D721Med (cell line): ENCODE measurements at places on chromosomes 3 and 15.

GRCh38 chr3:189142527-189142926, 29.2 kb upstream of the TPRG1 start:
- no peak for DNase-seq

DNA sequence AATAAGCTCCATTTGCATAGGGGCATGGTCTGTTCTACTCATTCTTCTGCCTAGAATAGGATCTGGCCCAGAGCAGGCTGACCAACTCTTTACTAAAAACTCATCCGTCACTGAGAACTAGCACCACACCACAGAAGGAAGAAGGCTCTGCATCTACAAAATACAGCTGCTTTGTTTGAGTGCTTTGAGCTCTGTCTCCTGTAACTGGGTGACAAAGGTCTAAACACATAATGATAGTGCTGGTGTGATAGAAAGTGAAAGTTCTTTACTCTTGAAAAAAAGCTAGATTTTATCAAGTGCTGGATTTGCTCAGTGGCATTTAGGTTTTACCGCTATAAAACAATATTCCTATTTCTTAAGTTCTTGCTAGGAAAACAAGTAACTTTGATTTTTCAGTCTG, 140.7 kb downstream of the FHIT start:
- no peak for DNase-seq

- DNase-seq, result no peak
These were observed 214.5 kb downstream of the SLC9A9 start for GRCh38 chr3:143633816-143634215.

DNA sequence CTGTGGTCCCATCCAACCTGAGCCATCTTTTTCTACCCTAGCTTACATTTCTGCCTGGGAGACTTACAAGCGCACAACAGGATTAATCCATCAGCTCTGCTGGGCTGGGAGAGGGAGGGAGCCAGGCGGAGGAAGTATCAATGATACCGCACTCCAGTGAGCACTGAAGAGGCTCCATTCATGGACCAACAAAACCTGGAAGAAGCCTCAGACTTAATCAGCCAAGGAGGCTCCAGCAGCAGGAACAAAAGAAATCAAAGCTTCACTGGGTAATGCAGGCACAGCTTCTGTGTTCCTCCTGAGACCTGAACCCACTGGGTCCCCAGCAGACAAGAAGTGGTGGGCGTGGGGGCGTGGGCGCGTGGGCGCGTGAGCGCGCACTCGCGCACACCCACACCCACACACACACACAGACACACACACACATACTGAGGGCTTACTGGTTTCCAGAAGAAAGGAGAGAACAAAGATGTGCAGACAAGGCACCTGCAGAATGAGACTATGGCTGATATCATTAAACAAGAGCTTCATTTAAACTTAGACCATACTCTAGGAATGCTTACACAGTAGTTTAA, 87.0 kb upstream of the BOC start:
- no peak for DNase-seq

DNA sequence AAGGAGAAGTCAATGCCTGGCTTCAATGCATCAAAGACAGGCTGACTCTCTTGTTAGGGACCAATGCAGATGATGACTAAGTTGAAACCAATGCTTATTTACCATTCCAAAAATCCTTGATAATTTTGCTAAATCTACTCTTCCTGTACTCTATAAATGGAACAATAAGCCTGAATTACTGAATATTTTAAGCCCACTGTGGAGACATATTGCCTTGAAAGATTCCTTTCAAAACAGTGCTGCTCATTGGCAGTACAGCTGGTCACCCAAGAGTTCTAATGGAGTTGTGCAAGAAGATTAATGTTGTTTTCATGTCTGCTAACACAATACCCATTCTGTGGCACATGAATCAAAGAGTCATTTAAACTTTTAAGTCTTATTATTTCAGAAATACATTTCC, 181.0 kb upstream of the CBLB start:
- DNase-seq, result no peak

DNA sequence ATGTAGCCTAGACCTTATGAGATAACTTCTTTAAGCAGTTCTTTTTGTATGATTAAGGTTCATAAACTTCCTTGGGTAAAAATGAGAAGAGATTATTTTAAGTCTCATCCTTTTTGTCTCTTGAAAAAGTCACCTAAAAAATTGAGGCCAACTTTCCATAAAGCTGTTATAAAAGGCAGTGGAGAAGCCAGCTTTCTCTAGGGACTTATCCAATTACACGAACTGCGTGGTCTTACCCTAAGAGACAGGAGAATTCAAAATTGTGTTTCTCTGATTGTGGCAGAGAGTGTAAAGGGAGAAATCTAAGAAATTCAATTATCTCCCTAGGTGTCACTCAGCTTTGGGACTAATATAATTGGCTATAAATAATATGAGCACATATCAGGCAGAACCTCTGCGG, 262.0 kb downstream of the SHOX2 start:
- no peak for DNase-seq

- DNase-seq, result no peak
These were observed 12.6 kb downstream of the MELTF start for GRCh38 chr3:197017003-197017402.

GRCh38 chr3:15460891-15461531, 33.6 kb downstream of the EAF1 start:
- DNase-seq, result no peak

DNA sequence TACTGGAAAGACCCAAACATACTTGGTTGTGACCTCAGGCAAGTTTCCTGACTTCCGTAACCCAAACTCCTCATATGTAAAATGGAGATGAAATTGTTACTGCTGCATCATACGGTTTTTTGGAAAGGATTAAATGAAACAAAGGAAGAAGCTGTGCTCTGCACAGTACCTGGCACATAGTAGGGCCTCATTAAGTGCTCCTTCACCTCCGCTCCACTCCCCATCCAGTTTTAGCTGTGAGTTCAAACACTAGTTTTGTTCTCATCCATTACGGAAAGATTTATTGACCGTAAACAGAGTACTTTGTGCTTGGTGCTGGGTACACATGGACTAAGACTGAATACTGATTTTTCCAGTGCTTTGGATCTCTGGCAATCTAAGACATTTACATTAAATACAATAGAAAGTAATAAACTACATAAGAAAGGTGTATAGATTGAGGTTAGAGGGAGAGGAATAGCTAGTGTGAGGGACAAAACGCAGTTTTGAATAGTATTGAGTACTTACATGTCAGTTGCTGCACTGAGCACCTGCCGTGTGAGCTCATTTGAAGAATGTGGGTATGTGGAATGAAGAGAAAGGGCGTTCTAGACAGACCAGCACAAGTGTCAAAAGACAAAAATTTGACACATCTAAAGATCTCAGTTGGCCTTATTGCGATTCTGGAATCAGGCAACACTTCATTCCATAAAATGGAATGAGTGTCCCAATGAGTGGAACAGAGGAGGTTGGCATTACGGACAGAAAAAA, 594 bp upstream of the ICE2 start:
- no peak for DNase-seq

- DNase-seq, result no peak
These were observed 80.3 kb downstream of the FILIP1L start for GRCh38 chr3:100033903-100034471.

DNA sequence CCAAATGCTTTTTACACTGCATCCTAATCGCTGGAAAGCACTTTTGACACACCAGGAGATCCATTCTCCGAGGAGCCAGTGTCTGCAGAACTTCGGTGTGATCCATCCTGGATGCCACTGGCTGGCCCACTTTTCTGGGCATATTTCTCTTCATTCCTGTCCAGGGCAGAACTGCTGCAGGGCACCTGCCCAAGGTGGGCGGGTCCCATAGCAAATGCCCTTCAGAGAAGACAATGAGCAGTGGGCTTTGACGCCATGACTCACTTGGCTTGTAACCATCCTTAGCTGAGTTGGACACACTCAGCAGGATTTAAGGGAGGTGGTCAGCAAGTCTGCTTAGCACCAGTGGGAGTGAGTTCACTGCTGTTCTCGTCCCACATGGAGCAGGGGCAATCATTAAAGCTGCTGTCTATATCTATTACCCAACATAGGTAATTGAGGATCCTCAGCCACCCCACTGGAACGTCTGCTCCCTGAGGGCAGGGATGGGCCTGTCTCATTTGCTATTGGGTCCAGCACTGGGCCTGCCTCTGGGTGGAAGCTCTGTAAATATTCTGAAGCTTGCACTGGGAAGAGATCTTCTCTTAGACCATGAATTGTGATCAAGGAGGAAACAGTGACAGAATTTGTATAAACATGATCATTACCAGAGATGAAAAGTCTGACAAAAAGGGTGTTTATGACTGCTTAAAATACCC, 112.7 kb upstream of the IQSEC1 start:
- no peak for DNase-seq

DNA sequence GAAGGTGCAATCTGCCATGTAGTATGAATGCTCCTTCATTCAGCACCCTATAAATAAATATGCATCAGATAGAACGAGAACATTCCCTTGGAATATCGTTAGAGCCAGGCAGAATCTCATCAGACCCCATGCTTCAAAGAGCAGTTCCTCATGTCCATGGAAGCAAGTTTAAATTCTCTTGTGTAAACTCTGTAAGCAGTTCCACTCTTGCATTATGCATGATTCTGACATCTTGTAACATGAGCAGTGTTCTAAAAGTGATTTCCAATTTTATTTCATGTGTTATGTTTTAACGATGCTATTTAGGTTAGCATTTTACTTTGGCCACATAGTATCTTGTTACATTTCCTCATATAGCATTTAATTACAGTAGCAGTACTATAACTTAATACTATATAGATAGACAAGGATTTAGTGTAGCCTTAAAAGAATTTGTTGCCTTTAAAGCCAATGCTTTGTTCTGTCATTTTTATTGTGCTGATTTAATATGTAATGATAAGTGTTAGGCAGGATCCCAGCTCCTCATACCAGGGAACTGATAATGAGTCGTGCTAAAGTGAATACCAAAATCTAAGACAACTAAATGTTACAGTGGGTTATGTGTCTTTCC, 161.2 kb upstream of the NECTIN3 start:
- DNase-seq, result no peak

DNA sequence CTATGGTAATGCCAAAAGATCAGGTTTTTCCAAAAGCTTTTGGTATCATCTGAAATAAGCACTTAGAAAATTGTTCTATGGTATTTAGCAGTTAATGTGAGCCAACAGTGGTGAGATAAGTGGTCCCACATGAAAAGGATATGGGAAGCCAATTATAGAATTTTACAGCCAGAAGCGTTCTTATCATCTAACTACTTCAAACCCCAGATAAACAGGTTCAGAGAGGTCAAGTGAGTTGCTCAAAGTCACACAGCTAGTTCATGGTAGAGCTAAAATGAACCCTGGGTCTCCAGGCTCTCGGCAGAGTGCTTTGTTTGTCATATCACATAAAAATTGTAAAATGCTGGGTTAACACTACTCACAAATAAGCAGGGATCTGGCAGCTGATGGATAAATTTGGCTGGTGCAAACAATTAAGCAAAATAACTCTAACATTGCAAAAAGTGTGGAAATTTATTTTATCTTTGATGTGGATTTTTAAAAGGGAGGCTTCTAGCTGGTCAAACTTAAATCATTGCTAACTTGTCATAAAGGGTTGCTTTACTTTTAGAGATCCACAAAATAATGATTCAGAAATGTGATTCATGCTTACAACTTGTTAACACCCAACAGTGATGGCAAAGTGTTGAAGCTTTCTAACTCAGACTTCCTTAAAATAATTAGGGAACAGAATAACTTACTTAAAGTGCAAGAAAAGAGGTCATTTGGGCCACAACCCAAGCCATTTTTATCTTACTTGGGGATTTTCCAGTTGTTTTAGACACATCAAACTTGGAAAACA, 202.8 kb upstream of the TBC1D5 start:
- DNase-seq, result no peak

DNA sequence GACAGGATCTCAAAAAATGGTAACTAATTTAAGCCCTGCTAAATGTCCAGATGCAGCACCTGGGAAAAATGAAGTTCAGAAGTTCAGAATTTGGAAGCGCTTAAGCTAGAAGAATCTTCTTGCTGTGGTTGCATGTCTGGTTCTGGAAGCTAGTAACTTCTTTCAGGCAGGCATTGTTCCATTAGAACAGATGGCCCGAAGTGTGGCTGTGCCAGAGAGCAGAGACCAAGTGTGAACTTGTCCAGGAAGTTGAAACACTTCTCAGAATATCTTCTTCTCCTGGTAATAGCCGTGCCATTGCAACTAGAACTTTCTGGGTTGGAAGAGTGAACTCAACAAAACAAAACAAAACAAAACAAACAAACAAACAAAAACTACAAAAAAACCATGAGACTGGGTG, 80.0 kb downstream of the MITF start:
- DNase-seq, result no peak

DNA sequence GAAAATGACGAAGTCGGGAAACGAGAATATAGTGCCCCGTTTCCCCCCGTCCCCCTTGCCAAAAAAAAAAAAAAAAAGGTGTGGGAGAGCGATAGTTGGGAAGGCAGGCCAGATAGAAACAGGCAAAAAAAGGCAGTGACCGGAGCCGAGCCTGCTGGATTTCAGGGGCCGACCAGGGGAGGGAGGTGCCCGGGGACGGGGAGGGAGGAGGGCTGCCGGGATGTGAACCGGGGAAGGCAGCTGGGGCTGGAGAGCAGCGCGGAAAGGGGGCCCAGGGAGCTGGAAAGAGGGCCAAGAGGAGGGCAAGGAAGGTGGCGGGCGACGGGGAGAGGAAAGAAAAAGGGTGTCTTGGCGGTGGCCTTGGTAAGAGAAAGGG, 837 bp downstream of the LRRN1 start:
- no peak for DNase-seq

DNA sequence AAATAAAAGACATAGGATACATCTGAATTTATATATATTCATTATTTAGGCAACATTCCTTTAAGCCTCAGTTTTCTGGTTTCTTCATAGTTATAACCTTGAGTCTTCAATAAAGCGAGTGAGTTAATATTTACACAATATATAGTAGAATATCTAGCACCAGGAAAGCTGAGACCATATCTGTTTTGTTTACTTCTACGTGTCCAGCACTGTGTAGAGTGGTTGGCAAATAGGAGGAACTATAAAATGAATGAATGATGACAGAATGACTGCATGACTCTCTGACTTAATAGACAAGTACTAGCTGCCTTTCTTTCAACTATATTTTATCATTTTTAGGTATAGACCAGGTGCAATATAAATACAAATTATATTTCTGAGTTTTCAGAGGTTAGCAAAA, 197.8 kb upstream of the RBMS3 start:
- DNase-seq, result no peak

DNA sequence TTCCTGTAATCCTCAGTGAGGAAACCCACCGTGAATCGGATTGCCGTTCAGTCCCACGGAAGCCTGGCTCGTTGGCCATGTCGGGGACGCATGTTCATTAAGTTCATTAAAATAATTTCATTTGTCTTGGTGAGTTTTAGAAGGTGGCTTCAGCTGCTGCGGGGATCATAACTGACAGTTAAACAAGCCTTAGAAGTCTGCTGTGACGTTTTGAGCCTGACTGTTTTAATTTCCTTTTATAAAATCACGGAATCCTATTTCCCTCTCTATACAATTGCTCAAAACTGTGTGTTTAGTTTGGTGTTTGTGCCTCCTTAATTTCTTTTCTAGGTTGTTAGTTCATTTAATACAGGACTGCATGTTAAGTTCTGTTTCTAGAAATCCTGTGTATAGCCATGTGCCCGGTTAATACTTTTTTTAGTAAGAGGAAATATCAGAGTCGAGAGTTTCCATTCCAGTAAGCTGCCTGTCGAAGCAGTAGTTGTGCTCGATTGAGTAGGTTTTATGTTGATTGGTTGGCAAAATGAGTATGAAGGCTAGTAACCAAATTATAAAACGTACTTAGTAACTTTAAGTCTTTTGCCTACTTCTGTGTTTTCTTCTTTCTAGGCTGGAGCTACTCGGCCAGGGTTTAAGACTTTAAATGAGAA, 705 bp downstream of the NIPA2 start:
- DNase-seq, result no peak

- no peak for DNase-seq
These were observed 843 bp downstream of the CHRNA5 start for GRCh38 chr15:78565951-78566774.
